GM12892 (cell line): ENCODE measurements at places on chromosomes 12 and 14.
A peak's percentile ranks its signal among the peaks of the same experiment; 100 is the strongest.

GRCh38 chr12:131334835-131335234 lies 376.1 kb upstream of the SFSWAP start:
- DNase-seq: no peak

GRCh38 chr14:61675291-61675690 lies 20.0 kb upstream of the HIF1A start:
- DNase-seq: no peak

DNA sequence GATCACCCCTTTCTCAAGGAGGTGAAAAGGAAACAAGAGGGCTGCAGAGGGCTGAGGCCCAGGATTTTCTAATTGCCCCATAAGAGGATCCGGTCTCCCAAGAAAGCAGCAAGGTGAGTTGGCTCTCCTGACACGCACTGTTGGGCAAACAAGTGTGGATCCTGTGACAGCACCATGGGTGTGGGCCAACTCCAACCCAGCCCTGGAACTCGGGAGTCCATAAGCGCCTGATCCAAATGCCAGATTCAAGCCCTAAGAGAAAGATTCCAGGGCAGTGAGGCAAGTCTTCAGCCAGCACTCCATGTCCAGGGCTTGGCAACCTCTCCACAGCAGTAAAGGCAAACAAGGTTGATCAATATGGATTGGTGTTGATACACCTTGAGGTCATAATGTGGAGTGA lies 33.1 kb downstream of the KCNA5 start:
- DNase-seq: no peak

DNA sequence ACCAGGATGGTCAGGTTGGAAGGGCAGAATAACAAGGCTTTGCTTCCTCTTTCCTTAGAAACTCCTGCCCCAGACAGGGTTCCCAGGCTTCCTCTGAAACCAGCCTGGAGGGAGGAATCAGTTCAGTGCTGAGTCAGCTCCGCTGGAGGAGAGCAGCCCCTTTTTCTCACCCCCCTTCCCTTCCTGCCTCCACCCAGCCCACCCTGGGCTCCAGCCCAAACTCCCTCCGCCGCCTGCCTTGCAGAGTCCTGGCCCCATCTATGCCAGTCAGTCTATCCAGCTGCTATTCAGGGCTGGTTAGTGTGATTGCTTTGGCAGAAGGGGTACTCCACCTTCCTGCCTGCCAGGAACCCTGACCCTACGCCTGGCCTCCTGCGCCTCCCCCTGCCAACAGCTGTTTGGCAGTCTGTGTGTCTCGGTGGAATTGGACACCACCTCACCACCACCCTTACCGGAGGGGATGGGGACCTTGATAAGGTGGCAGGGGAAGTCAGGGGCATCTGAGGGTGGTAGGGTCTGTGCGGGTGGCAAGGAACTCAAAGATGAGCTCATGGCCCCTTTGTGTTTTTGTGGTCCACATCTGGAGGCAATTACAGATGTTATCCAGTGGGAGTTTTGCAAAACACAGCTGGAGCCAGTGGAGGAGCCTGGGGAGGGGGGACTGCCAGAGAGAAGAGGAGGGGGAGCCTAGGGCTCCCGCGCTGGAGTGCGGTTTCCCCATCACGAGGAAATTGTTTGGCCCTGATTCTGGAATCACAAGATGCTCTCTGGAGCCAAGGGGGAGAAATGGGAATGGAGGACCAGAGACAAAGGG lies 12.2 kb downstream of the MMP14 start:
- peak; percentile 38 for DNase-seq

- no peak for DNase-seq
Observed at GRCh38 chr14:97571866-97572555, 774.8 kb downstream of the VRK1 start.

DNA sequence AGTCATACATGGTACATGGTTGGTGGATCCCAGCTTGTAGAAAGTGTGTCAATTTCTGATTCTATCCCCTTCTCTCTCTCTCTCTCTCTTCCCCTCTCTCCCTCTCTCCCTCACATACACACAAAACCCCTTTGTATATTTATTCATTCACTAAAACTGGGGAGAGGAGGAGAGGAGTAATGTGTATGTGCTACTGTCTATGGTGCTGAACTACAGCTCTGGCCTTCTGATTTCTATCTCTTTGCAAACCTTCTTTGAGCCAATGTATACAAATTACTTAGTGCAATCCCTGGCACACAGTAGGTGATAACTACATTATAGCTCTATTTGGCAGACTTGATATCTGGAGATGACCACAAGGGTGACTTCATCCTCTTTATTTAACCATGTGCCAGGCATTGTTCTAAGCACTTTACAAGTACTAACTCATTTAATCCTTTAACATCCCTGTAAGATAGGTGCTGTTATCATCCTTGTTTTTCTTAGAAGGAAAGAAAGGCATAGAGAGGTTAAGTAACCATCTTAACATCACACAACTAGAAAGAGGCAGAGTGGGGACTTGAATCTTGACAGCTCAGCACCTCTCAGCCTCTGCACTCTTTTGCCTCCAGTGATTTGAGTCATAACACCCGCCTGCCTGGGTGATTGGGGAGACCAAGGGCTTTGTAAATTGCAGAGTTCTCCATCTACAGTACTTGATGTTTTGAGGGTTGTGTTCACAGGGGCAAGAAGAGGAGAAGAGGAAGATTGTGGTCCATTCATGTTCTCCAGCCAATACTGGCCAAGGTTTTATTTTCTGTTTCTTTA lies 21.3 kb downstream of the RPH3A start:
- DNase-seq: no peak

GRCh38 chr14:68131907-68132306 lies 312.3 kb downstream of the RAD51B start:
- no peak for DNase-seq
